ENCODE measurements at places on chromosomes 12 and 14.
A peak's percentile ranks its signal among the peaks of the same experiment; 100 is the strongest.

DNA sequence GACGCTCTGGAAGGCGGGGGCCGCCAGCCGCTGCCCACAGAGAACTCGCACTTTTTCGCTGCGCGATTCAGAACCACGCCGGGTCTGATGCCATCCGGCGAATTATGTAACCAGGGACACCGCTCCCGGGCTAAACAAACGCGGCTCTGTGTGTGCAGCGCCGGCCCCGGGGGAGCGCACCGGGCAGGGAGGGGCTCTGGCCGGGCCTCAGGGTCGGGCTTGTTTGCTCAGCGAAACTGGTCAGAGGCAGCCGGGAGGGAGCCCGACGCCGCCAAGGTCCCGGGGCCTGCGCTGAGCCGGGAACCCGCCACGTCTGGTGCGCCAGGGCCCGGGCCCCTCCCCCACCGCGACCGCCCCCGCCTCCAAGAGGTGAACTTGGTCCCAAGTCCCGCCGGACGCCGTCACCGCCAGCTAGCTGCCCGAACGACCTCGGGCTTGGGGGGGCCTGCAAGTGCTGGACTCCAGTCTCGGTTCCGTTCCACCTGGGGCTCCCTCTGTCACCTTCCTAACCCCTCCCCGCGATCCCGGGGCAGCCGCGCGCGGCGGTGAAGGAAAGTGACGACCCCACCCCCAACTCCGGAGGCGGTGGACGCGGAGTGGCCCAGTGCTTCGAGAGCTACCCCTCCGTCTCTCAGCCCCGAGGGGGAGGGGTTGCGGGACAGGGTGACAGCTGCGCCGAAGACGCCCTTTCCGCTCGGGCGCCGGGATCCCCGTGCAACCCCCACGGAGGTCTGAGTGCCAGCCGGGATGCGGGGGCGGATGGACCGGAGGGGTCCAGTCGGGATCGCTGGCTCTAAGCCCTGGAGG lies 848 bp downstream of the CTDSP2 start:
- DNase-seq, result peak; percentile 44

GRCh38 chr14:88516861-88517357 lies 37.9 kb downstream of the PTPN21 start:
- no peak for DNase-seq

DNA sequence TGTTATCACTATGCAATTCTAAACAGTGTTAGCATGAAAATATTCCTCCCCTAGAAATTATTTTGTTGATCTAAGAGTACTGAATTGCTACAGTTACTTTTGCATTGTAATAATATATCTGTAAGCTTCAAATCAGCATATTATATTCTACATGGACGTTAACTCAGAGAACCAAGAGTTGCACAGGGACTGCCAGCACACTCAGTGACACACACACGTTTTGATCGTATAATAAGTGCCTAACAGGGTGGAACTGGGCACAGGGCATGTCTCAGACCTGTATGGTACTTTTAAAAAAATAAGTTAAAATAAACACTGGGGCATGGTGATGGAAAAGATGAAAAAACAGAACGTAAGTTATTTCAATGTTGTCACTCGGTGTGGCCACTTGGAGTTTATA lies 451.6 kb downstream of the RGS6 start:
- no peak for DNase-seq

DNA sequence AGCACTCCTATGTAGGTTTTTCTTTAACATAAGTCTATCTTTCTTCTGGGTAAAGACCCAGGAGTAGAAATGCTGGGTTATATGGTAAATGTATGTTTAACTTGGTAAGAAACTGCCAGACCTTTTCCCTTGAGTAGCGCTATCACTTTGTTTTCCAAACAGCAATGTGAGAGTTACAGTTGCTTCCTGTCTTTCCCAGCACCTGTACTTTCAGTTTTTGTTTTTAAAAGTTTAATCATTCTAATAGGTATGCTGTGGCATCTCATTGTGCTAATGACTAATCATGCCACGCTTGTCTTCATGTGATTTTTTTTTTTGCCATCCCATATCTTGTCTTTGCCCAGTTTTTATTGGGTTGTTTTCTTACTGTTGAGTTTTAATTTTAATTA lies 28.1 kb downstream of the GIT2 start:
- no peak for DNase-seq

DNA sequence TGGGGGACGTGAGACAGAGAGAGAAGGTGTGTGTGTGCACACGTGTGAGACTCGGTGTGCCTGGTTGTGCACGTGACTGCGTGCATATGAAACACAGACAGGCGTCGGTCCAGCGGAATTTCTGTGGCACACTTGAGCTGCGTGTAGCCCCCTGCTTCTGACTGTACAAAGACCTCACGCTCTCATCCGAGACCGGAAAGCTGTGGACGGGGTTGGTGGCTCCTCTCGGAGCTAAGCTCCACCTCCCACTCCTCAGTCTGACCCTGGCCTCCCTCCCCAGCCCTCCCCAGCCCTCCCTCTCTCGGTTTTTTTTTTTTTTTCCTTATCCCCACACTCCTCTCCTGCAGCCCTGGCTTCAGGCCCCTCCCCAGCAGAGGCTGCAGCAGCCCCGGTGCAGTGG lies 8.3 kb upstream of the C14orf180 start:
- no peak for DNase-seq

GRCh38 chr12:18320036-18320617 lies 58.8 kb downstream of the PIK3C2G start:
- no peak for DNase-seq

DNA sequence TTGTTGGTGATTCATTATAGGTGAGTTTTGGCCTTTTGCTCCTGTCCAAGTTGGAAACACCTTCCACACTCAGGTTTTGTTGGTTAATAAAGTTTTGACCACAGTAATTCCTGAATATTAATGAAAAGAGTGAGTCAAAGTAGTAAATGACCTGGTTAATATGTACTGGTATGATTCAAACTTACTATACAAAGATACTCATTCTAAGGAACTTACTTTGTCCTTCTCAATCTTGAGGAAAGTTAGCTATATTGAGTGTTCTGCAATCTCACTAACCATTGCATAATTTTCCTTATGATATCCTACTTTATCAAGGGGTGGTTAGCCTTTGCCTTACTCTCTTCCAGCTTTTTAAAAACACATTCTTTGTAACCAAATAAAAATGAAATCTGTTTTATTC lies 20.9 kb upstream of the HECTD1 start:
- no peak for DNase-seq

DNA sequence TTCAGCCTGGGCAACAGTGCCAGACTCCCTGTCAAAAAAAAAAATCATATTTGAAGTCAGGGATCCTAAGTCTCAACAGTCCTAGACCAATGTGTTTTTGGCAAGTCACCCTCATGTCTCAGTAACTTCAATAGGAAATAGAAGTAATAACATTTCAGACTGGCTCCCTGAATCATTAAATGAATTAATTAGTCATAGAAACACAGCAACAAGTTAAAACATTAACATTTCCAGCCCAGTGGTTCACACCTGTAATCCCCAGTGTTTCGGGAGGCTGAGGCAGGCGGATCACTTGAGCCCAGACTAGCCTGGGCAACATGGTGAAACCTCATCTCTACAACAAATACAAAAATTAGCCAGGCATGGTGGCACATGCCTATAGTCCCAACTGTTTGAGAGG lies 125.2 kb downstream of the GTF2A1 start:
- no peak for DNase-seq

DNA sequence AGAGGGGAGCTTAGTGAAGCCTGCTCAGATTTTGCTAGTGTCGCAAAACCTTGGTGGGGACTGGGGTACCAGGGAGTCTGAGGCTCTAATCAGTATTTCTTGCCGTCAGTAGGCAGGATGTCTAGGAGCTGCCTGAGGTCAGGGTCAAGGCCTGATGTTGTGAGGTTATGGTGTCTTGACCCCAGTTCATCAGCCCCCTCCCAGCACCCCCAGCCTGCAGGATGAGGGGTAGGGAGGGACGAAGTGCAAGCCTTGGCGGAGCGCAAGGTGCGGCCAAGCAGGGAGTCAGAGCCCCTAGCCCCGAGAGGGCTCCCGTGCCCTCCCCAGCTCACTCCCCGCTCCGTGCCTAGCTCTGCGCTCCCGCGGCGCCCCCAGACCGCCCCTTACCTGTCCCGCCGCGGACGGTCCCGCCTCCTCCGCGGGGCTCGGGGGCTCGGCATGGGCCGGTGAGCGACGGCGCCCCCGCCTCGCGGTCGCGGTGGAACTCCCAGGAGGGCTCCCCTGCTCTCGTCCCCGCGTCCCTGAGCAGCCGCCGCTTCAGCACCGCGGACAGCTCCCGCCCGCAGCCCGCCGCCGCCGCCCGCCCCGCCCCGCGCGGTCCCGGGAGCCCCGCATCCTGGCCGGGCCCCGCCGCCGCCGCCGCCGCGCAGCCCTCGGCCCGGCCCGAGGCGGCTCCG lies 347 bp downstream of the SYNDIG1L start:
- peak; percentile 23 for DNase-seq

GRCh38 chr14:89164168-89165073 lies 252.6 kb downstream of the FOXN3 start:
- DNase-seq, result no peak

DNA sequence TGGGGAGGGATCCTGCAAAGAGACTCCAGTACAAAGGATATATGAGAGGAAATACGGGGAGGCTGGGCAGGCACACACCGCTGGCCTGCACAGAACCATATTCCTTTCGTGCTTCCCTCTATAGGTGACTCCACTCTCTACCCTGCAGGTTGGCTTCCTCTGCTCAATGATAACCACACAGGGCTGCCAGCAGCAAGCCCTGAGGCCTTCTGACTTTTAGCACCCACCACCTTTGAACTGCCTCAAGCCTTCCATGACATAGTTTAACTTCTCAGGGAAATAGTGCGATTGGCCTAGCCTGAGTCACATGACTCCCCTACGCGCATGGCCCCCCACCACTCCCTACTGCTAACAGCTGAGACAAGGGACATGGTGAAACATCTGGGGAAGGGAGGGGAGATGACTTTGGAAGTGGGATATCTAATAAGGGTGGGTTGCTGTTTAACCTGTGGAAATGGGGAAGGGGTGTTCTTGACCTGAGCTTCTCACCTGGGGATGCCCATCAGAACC lies 3.0 kb upstream of the FOXN3 start:
- DNase-seq, result no peak

GRCh38 chr12:65093606-65094005 lies 27.5 kb downstream of the WIF1 start:
- DNase-seq, result no peak

DNA sequence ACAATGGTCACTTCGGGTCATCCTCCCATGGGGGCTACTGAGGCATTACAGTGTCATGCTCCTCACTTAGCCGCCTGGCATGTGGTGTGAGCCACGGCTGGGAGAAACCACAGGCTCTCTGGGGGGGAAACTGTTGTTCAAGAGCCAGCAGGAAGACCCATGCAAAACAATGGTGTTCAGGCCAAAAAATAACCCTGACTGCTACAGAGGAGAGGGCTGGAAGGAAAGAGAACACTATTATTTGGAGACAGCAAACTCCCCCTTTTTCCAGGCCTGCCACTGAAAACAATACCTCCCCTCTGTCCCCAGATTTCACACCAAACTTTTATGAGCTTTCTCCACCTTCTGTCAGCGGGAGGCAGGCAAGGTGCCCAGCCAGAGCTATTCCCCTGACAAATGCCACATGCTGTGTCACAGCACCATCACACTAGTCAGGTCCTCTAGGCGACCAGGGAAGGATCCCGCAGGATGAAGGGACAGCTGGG lies 83.7 kb downstream of the CHGA start:
- DNase-seq, result no peak

- no peak for DNase-seq
Observed at GRCh38 chr14:70425354-70425753, 8.5 kb upstream of the SYNJ2BP start.

DNA sequence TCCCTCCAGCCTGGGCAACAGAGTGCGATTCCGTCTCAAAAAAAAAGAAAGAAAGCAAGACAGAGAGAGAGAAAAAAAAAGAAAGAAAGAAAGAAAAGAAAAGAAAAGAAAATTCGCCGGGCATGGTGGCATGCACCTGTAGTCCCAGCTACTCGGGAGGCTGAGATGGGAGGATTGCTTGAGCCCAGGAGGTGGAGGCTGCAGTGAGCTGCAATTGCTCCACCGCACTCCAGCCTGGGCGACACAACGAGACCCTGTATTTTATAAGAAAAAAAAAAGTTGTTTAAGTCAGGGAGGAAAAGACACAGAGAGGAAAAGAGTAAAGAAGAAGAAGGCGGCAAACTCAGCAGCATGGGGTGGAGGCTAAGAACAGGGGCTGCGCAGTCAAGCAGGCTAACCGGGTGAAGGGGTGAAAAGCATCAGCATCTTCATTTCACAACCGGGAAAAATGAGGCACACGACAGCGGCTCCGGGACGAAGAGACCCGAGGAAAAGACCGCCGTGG lies 557 bp upstream of the FICD start:
- DNase-seq, result no peak

- DNase-seq, result no peak
Observed at GRCh38 chr12:857611-858010, 91.9 kb downstream of the RAD52 start.

GRCh38 chr12:6770600-6770999 lies 1.7 kb upstream of the LAG3 start:
- DNase-seq, result no peak

DNA sequence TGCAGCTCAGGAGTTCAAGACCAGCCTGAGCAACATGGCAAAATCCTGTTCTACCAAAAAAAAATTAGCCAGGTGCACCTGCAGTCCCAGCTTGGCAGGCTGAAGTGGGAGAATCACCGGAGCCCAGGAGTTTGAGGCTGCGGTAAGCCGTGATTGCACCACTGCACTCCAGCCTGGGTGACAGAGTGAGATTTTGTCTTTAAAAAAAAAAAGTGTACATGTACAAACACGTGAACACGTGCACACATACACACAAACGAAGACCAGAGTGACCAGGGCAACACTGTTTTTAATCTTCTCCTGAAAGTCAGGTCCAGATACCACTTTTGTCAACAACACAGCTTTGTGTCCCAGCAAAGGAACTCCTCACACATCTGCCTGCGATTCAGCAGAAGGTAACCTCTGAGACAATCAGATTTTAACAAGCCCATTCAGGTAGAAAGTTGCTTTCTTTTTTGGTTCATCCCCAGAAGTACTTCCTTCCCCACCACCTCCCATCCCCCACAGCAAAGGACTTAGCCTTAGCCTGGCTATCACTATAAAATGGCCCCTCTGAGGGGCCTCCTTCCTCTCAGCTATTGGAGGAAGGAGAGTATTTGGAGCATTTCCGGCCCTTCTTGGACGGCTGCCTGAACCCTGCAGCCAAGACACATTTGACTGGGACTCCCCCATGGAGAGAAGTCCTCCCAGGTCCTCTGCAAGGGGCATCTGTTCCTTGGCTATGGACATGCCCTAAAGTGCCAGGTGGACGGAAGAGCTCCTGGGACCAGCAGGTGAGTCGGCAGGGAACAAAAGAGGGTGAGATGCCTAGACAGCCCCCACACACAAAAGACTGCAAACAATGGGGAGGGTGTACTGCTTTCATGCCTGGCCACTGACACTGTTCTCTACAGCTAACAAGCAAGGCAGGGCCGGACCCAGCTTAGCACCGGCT lies 9.8 kb downstream of the CTDSP2 start:
- DNase-seq, result peak; percentile 29

DNA sequence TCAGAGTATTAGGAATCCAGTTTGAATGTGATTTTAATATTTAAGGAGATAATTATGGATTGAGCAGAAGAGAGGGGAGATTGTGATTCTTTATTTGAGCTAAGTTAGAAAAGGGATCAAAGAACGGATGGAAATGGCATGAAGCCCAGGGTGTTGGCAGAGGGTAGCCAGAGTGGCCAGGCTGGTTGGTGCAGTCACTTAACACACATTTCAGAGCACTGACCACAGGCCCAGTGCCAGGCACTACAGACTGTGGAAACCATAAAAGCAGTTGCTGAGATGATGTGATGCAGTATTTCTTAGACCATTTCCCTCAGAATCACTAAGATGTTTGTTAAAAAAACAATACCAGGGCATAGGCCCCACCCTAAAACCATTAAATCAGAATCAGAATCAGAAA lies 167.7 kb upstream of the AMIGO2 start:
- DNase-seq, result no peak
